ENCODE measurements at places on chromosomes 5 and 9.

DNA sequence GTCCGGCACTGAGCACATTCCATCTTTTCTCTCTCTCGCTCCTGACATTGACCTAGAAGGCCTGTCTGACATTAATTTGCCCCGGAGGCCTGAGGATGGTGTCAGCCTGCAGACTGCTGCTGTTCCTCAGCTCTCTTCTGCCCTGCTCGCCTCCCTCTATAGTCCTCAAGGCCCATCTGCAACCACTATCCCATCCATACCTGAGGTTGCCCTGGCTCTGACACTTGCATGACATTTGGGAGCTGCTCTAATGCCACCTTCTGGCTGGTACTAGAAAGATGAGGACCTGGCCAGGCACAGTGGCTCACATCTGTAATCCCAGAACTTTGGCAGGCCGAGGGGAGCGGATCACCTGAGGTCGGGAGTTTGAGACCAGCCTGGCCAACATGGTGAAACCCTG is 38.6 kb upstream of the GGTA1 start:
- DNase-seq: no peak

DNA sequence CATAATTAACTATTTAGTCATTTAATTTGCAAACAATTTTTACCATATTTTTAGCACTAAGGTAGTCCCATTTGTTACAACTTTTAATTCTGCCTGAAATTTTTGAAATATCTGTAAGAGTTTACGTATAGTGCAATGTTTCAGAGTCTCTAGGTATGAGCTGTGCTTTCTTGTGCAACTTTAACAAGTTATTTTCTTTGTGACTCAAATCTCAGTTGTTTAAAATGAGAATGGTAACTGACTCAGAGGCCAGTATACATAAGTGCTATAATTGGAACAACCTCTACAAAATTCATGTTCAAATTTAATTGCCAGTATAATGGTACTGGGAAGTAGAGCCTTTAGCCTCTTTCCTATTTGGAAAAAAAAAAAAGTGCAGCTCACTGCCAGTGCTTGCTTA is 14.2 kb upstream of the ZNF883 start:
- DNase-seq: no peak

DNA sequence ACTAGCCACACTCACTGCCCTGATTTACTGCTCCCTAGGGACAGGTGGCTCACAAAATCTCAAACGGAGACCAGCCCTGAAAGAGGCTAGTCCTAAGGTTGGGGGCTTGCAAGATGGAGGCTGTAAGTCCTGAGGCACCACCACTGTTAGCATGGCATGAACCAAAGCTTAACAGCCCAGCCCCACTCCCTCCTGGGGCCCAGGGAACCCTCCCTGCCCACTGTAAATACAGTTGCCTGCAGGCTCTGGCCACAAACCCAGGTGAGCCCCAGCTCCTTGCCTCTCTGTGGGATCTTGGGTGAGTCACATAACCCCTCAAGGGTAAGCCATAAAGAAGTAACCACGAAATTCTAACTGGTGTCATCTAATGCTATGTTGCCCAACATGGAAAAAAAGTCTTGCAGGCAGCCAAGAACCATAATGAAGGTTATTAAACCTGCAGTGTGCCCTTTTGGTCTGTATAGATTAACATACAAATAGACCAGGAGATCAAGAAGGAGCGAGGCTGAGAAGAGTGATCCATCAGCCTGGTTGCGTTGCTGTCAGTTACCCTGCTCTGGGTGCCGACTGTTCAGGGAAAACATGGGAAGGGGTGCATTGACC is 1.7 kb upstream of the POMT1 start:
- no peak for DNase-seq

DNA sequence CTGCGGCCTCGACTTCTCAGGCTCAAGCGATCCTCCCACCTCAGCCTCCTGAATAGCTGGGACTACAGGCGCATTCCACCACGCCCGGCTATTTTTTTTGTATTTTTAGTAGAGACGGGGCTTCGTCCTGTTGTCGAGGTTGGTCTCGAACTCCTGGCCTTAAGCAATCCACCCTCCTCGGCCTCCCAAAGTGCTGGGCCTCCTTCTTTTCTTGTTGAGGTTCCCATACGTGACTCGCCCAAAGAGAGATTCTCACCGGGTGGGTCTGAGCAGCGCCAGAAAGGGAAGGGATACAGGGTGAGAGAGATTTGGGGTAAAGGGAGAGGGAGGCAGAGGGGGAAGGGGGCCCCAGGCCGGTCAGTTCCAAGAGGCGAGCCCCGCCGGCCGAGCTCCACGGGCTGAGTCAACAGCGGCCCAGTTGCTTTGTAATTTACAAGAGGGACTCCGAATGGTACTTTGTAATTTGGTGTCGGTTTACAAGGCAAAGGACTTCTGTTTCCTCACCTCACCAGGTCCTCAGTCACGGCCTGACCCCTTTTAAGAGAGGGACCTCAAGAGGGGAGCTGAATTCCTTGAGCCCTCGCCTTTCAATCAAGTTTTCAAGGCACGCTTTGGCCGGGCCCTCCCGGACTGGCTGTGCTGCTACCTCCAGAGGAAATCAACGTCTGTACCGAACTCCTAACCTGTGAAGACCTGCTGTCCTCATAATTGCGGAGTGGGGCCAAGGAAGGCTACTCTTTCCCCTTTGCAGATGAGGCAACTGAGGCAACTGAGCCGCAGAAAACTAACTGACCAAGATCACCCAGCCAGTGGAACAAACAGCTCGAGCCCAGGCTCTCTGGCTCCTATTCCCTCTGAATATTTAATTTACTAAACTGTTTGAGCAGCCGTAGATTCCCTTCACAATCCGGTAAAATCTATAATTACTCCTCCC is 3.3 kb upstream of the DMRT2 start:
- DNase-seq: no peak

- no peak for DNase-seq
Observed at GRCh38 chr5:58680503-58680902, 97.6 kb downstream of the RAB3C start.

DNA sequence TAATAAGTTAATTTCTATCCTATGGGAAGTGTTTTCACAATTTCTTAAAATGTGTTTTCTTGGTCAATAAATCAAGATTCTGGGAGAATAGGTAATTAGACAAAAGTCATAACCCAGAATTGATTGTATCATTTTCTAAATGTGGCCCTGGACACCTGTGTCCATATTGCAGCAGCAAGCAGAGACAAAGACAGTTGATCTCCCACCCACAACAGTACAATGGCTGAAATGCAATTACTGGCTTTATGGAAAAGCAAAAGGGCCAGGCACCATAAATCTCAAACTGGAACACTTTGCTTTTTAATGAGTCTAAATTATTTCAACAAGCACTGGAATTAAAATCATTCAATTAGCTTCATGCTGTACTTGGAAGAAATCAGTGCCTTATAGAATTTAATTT is 157.2 kb downstream of the ESM1 start:
- DNase-seq: no peak

DNA sequence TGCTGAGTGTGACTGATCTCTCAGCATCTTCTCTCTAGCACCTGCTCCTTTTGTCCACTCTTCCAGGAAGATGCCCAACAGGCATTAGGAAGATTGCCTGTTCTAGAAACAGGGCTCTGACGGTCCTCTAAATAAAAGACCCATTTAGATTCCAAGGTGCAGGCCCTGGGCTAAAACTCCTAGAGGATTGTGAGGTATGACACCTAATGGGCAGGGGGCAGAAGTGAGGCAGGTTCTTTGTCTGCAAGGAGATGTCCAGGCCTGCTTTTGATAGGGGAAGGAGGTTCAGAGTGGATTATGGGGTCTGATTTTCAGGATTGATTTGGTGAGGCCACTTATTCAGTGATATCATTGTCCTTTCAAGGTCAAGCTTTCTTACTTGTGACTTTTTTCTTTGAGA is 140.8 kb upstream of the TRPC7 start:
- DNase-seq: no peak

DNA sequence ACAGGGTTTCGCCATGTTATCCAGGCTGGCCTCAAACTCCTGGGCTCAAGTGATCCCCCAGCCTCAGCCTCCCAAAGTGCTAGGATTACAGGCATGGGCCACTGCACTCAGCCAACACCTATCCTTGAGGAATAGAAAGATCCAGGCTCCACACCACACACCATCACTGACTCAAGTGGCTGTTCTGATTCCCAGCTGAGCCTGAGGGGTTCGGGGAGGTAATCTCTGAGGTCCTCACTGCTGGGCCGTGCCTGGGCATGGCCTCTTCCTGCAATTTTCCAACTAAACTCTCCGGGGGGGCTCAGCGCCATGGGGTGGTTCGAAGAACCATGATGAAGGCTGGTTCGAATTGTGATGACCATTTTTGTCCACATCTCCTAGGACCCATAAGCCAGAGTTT is 31.0 kb upstream of the IL17B start:
- no peak for DNase-seq

DNA sequence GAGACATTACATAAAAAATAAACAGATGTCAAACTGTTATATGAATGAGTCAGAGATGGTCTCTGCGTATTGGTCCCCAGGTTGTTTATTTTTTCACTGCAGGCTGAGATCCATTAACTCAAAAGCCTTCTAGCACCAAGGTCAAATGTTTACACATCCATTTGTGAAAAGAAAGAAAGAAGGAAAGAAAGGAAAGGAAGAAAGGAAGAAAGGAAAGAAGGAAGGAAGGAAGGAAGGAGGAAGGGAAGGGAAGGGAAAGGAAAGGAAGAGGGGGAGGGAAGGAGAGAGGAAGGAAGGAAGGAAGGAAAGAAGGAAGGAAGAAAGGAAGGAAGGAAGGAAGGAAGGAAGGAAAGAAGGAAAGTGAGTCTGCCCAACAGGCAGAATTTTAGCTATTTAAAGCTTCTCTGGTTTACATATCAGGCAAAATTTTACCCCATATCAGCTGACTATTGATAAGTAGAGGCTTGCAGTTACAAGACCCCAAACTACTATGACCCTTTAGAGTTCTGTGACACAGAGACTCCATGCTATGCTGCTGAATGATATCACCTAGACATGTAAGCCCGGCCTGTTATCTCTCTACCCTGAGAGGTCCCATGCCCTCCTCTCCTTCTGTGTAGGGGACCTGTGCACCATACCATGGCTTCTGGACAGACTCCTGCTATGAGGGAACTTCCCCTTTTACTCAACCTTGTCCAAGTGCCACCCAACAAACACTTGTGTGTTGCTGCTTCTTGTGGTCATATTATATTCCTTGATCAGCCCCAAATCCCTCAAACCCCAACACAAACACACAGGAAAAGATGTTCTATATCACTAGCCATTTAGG is 59.0 kb downstream of the DRD1 start:
- no peak for DNase-seq

DNA sequence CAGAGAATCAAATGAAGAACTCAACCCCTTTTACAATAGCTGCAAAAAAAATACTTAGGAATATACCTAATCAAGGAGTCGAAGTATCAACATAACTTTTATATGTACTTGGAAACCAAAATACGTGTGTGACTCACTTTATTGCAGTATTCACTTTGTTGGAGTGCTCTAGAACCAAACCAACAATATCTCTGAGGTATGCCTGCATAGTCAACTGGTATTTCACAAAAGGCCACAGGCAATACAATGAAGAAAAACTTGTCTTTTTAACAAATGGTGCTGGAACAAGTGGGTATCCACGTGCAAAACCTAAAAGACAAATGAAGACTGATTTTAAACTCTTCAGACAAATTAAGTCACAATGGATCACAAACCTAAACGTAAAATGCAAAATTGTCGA is 385.7 kb downstream of the TLE1 start:
- no peak for DNase-seq

DNA sequence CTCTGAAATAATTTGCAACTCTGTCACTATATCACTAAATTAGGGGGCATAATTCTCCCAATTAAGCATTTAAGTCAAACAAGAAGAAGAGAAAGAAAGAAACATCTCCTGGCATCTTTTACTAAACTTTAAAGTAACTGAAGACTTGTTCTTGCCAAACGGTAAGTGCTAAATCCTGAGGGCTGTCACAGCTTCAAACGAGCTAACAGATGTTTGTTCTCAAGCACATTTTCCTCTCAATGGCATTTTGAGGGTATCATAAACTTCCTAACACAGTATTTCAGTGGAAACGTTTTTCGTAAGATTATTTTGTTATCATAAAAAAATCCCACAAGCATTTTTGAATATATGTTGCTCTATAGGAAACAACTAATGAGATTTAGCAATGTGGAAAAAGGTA is 169.5 kb upstream of the TAS2R1 start:
- DNase-seq: no peak

GRCh38 chr5:150434464-150434863 is 15.1 kb downstream of the RPS14 start:
- DNase-seq: no peak

GRCh38 chr5:92471861-92472260 is 1088.7 kb upstream of the ARRDC3 start:
- DNase-seq: no peak

- DNase-seq: no peak
Observed at GRCh38 chr9:121286973-121287741, 19.2 kb downstream of the GSN start.

DNA sequence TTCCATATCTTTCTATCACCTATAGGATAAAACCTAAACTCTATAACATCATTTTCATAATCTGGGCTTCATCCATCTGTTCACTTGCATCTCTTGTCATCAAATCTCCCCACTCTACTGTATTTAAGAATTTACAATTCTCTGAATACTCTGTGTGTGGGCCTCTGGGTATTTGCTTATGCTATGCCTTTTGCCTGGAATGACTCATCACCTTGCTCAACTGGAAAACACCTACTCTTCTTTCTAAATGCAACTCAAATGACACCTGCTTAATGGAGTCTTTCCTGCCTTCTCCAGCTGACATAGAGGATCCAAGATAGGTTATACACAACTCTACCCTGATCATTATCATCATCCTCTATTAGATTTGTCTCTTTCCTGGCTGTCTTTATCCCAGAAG is 421.7 kb downstream of the SPATA31D1 start:
- no peak for DNase-seq

DNA sequence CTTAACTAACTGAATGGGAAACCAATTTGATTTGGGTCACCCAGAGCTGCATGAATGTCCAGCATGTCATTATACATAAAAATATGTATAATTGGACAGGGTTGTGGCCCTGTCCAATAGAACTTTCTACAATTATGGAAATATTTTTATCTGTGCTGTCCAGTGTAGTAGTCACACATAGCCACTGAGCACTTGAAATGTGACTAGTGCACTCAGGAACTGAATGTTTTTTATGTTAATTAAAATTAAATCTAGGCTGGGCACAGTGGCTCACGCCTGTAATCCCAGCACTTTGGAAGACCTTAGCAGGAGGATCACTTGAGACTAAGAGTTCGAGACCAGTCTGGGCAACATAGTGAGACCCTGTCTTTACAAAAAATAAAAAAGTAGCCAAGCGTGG is 18.6 kb downstream of the GARNL3 start:
- no peak for DNase-seq

DNA sequence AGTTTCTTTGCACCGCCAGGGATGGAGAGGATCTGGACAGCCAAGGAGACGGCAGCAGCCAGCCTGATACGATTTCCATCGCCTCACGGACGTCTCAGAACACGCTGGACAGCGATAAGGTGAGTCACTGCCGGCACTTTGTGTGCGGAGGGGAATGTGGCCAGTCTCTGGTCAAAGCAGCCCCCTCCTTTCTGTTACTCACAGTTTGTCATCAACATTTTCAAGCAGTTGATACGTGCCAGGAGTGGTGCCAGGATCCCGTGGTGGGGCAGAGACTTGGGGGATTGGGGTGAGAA is 175.1 kb upstream of the OTULINL start:
- no peak for DNase-seq

GRCh38 chr5:179209359-179210150 is 135.7 kb downstream of the ADAMTS2 start:
- DNase-seq: no peak

Measured in LNCaP clone FGC (cell line).